Stimulated activated CD4-positive, alpha-beta T cell treated with anti-CD3 and anti-CD28 coated beads, Interleukin-1b, Interleukin-23, amount 100 ng/mL, for 48 hours (primary cell): ENCODE measurements at places on chromosomes 12 and 14.

DNA sequence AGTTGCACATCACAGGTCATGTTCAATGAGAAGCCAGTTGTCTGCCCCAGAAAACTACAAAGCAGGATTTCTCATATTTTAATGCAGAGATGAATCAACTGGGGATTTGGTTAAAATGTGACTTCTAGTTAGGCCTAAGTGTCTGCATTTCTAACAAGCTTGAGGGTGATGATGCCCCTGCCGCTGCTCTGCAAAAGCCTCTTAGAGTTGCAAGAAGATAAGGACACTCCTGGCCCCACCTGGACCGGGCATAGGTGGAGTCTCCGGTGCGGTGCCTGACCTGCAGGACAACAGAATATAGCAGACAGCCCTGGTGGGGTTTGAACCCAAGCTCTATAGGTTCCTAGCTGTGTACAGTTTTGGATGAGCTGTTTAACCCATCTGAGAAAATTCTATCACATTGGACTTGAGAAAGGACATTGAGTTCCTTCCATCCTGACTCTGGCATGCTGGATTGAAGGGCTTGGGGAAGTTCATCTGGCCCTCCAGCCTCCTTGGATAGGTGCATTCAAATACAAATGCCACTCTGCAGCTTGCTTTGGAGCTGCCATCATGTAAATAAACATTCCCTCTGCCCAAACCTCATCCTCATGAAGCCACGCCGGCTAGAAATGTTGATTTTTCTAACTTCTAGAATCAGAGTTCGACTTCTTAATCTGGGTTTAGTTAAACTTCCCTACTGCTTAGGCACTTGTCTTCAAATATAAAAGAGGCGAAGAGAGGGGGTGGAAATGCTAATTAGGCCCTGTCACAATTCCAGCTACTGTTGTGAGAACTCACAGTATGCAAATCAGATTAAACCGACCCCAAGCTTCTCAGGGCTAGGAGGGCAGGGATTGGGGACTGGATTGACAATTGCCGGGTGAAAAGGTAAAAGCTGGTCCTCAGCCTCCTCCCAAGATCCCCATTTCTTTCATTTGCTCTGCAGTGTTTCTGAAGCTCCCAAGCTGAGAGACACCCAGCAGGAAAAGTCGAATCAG, 1225.6 kb downstream of the VRK1 start:
- no peak for DNase-seq

DNA sequence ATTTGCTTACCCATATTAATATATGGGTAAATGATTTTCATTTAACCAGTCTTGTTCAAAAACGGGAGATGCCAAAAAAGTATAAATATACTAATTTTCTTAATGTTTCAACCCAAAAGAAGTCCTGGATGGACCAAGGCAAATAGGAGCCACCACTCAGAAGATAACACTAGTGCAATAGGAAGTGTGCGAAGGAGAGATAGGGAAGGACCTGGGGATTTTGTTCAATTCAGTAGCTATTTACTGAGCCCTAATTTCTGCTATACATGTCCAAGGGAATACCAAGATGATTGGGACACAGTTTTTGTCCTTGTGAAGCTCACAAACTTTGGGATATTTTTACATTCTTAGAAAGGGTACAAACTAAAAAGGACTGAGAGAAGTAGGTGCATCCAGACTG, 1.5 kb downstream of the CMAS start:
- DNase-seq = no peak

GRCh38 chr12:99130808-99131553, 485.9 kb downstream of the APAF1 start:
- DNase-seq = no peak

GRCh38 chr12:22744197-22744596, 119.2 kb downstream of the ETNK1 start:
- no peak for DNase-seq

- no peak for DNase-seq
Observed at GRCh38 chr12:94329366-94329765, 130.3 kb downstream of the CEP83 start.

DNA sequence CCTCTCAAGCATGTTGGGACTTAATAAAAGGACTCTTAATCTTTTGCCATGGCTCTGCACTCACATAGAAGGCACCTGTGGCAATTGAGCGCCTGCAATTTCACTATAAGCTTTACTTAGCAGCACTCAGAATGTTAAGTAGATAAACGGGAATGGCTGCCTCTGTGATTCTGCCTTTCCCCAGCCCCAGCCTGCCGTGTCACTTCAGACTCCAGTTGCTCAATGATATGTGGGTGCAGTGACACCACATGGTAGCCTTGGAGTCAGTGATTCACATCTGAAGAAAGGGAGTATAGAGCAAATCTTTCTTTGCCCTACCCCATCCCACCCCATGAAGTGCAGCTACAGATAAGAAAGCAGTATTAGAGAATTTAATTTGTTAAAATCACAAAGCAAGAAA, 96.1 kb downstream of the ZFC3H1 start:
- no peak for DNase-seq

DNA sequence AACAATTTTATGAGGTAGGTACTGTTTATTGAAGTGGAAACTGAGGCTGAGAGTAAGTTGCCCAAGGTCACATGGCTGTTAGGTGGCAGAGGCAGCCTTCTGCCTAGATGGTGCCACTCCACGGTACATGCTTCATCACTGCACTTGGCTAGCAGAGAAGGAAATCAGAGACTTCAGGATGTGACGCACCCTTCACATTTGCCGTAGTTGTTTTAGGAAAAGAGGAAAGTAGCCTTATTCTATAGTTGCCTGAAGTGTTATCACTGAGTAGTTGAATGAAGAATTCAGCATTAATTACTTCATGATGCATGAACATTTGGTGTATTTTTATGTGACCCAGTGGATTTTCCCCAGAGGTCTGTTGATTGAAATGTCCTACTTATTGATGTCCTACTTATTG, 55.7 kb downstream of the ERC1 start:
- DNase-seq = no peak
